ENCODE measurements at places on chromosomes 7 and 10. TPM values are rescaled to one million over a fixed set of nuclear protein-coding genes. Genes with fewer than 3 reads are reported as not detected.
A peak's percentile ranks its signal among the peaks of the same experiment; 100 is the strongest.

Gene FRMD4A
- 0.09 TPM for total RNA-seq

Gene TSPAN33
- 6.1 TPM for total RNA-seq

Gene CC2D2B
- total RNA-seq, result 3.0 TPM

Gene PAX4
- total RNA-seq, result not detected

Gene ASAH2
- 4.9 TPM for total RNA-seq

GRCh38 chr7:22725585-22725984 lies 1.4 kb upstream of the IL6 start:
- H3K27me3 ChIP-seq, result peaks cover 69% of the 10 kb centered on the region
- peaks cover 25% of the 10 kb centered on the region for H3K4me1 ChIP-seq
- H3K4me3 ChIP-seq, result no peak overlapping the region

DNA sequence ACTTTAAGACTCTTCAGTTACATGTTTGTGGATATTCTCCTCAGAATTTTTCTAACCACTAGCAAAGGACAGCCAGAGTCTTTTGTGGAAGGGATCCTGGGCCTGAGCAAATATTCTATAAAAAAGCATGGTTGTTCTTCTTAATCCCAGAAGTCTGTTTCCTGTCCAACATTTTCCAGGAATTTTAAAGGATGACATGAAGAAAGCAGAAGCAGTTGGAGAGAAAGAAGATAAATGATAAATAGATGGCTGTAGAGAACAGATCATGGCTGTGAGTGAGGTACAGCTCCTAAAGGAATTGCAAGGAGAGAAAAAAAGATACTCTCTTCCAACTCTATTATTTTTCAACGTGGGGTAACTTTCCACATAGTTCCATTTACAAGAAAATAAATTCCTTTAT lies 91.8 kb upstream of the STEAP4 start:
- H3K27ac ChIP-seq, result no peak overlapping the region
- no peak overlapping the region for H3K4me3 ChIP-seq
- peaks cover 7% of the 10 kb centered on the region for H3K4me1 ChIP-seq

DNA sequence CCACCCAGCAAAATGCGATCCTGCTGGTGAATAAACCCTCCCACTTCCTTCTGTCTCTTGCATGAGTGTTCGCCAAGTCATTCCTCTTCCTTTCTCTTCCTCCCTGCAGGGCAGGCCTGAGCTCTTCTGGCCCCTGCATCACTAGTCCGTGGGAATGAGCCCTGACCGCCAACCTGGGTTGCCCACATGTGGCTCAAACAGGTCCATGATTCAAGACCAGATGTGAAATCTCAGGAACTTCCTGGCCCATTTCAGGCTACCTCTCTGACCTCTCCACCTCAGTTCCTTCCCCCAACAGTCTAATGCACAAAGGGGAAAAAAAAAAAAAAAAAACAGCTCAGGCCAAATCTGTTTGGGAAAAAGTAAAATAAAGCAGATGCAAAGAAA lies 5.4 kb upstream of the YWHAG start:
- DNase-seq, result no peak
- H3K36me3 ChIP-seq, result no peaks in the 10 kb centered on the region
- H3K27me3 ChIP-seq, result peaks cover 9% of the 10 kb centered on the region
- peaks cover 30% of the 10 kb centered on the region for H3K4me1 ChIP-seq

- no peaks in the 10 kb centered on the region for H3K36me3 ChIP-seq
- no peak for DNase-seq
- no peaks in the 10 kb centered on the region for H3K4me1 ChIP-seq
- no peak overlapping the region for H3K27ac ChIP-seq
Observed at GRCh38 chr7:68537051-68537773, 1061.1 kb upstream of the AUTS2 start.

- no peak for DNase-seq
- H3K27me3 ChIP-seq, result no peaks in the 10 kb centered on the region
- H3K27ac ChIP-seq, result peak overlapping the region; percentile 25
- no peaks in the 10 kb centered on the region for H3K36me3 ChIP-seq
- H3K4me3 ChIP-seq, result no peak overlapping the region
Observed at GRCh38 chr10:132382231-132382922, 14.6 kb upstream of the PWWP2B start.

- no peaks in the 10 kb centered on the region for H3K27me3 ChIP-seq
- H3K4me3 ChIP-seq, result no peak overlapping the region
- no peaks in the 10 kb centered on the region for H3K4me1 ChIP-seq
- no peak overlapping the region for H3K27ac ChIP-seq
- H3K36me3 ChIP-seq, result no peaks in the 10 kb centered on the region
Observed at GRCh38 chr10:99170116-99170675, 65.5 kb downstream of the HPSE2 start.

- H3K27ac ChIP-seq, result no peak overlapping the region
- peak overlapping the region; percentile 20 for H3K4me3 ChIP-seq
- H3K27me3 ChIP-seq, result peaks cover 79% of the 10 kb centered on the region
- no peak for DNase-seq
- peaks cover 2% of the 10 kb centered on the region for H3K36me3 ChIP-seq
- H3K4me1 ChIP-seq, result peaks cover 9% of the 10 kb centered on the region
Observed at GRCh38 chr10:30057894-30058556, 1.4 kb downstream of the JCAD start.

DNA sequence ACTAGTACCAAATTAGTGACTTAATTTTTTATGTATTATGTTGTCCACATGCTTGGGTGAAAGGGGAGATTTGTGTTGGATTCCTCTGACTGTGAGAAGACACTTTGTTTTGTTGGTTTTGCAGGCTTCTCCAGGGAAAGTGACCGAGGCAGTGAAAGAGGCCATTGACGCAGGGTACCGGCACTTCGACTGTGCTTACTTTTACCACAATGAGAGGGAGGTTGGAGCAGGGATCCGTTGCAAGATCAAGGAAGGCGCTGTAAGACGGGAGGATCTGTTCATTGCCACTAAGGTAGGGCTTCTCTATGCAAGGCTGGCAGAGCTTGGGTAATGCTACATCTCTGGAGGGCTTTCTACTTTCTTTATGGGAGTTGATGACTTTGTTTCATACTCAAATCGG lies 4.5 kb downstream of the AKR1E2 start:
- no peaks in the 10 kb centered on the region for H3K36me3 ChIP-seq
- H3K4me3 ChIP-seq, result no peak overlapping the region
- DNase-seq, result no peak

- no peak overlapping the region for H3K27ac ChIP-seq
- DNase-seq, result no peak
- no peaks in the 10 kb centered on the region for H3K4me1 ChIP-seq
- H3K4me3 ChIP-seq, result no peak overlapping the region
- H3K36me3 ChIP-seq, result peaks cover 38% of the 10 kb centered on the region
- no peaks in the 10 kb centered on the region for H3K27me3 ChIP-seq
Observed at GRCh38 chr10:7168414-7168813, 242.4 kb downstream of the SFMBT2 start.

DNA sequence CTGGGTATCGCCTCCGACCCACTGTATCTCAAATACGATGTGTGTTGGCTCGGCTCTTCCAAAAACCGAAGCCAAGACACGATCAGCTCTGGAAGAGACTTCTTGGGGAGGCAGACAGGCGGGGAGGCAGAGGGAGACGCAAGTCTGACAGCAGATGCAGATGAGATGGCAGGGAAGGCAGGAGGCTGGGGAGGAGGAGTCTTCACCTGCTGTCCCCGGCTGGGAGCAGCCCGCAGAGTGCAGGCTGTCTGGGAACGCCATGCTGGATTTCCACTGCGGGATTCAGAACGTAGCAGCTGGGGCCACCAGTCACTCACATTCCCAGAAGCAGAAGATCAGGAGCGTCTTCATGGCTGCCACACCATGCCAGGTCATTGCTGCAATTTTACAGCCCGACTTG lies 29.4 kb downstream of the CTBP2 start:
- H3K27me3 ChIP-seq, result no peaks in the 10 kb centered on the region
- no peaks in the 10 kb centered on the region for H3K36me3 ChIP-seq
- H3K4me3 ChIP-seq, result no peak overlapping the region
- DNase-seq, result no peak
- H3K4me1 ChIP-seq, result no peaks in the 10 kb centered on the region

DNA sequence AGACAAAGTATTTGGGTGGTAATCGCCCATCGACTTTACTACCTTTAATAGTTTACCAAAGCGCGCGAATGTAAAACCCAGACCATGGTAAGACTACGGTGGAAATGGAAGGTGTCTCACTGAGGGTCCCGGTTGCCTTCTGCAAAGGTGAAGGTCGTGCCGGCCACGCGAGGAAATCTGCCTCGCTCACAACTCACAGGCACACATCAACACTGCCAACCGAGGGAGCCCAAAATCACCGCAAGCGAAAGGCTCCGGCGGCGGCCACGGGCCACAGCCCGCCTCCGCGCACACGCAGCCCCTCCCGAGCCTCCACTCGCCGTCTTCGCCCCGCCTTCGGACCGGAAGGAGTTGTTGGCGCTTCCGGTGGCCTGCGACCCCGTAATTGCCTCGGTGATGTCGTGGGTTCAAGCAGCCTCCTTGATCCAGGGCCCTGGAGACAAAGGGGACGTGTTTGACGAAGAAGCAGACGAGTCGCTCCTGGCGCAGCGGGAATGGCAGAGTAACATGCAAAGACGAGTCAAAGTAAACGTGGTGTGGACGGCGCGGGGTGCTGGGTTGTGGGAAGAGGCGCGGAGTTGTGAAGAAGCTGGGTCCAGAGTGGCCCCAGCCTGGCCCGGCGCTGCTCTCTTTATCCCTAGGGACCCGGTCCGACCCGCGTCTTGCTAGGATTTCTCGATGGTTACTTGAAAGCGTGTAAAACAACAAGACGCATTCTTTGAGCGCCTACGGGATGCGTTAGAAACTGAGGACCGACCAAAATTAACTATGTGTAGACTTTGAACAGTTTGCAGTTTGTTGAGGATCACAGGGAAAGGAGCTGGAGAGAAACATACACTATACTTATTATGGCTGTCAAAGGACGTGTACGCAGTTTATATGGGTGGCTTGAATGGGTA lies at the start of gene YAE1:
Gene YAE1, plus strand, starts transcription at position 382 of the 899 bp plus-strand sequence. Its CDS starts 15 bp downstream, at position 397.
- peaks cover 21% of the 10 kb centered on the region for H3K4me1 ChIP-seq
- peak; percentile 86 for DNase-seq
- peak within 1 kb of the TSS; percentile 95 for H3K4me3 ChIP-seq
- H3K27me3 ChIP-seq, result no peaks in the 10 kb centered on the region

GRCh38 chr10:73887294-73888039 lies 13.1 kb upstream of the CAMK2G start:
- no peak overlapping the region for H3K27ac ChIP-seq
- DNase-seq, result no peak
- no peaks in the 10 kb centered on the region for H3K36me3 ChIP-seq
- H3K4me3 ChIP-seq, result no peak overlapping the region
- H3K27me3 ChIP-seq, result peaks cover 5% of the 10 kb centered on the region

Measured in activated CD8-positive, alpha-beta memory T cell treated with anti-CD3 and anti-CD28 coated beads, Interleukin-2, amount 10 ng/mL, durations not matched to agents 7 days and 5 days (primary cell).